ENCODE measurements at places on chromosomes 3 and 15.

DNA sequence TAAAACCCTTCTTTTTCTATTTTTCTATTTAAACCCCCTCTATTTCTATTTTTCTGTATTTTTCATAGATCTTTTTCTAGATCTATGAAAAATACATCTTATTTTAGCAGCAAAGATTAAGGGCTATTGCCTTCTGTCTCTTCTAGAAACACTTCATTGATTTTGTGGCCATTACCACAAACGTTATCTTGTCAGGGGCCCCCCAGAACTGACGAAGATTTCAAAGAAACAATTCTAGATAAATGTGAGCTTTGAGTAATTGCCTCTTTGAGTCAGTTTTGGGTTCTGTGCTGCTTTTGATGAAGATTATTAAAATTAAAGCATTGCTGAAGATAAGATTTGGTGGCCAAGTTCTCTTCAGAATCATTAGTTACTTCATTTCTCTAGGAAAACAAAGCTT lies 279.6 kb upstream of the PEX5L start:
- DNase-seq = no peak

GRCh38 chr3:169836942-169837275 lies 24.2 kb upstream of the LRRC34 start:
- DNase-seq = no peak

DNA sequence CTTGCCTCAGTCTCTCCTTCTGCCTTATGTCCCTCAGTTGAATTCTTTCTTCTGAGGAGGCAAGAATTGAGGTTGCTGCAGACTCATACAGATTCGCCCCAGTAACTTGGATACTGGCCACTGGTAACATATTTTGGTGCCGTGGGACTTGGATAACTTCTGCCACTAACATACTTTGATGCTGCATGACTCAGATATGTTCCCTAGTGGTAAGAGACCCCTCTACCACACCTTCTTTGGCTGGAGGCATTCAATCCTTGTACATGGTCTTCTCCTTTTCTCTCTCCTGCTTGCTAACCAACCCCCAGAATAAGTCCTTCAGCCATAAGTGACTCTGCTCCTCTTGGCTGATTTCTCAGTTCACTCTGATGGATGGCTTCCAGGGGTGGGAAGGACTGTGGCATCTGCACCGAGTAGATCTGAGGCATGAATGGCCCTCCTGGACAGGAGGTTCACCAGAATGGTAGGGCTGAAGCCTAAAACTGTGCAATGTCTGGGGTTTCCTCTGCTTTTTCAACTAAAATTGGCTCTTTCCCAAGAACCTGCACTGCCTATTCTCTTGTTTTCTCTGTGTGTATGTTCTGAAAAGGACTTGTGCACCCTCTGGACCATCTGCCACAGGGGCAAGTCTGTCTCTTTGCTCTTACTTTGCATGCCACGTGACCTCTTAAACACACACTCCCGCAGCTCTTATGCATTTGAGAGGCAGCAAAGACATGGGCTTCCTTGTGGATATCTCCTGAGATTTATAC lies 55.5 kb upstream of the FSTL1 start:
- DNase-seq = no peak

GRCh38 chr3:42732829-42733459 lies 30.3 kb upstream of the HHATL start:
- no peak for DNase-seq

DNA sequence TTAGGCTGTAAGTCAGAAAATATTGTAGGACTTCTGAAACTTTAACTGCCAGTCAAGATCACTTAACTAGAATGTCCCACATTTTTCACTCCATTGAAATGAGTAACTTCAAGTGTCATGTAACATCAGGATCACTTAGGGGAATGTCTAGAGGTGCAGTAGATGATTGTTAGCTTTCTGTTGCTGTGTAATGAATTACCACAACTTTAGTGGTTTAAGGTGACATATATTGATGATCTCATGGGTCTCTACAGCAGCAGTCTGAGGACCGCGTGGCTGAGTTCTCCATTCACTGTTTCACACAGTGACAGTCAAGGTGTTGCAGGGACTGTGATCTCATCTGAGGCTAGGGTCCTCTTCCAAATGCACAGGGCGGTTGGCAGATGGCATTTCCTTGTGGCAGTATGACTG lies 82.7 kb downstream of the SLC25A26 start:
- no peak for DNase-seq

DNA sequence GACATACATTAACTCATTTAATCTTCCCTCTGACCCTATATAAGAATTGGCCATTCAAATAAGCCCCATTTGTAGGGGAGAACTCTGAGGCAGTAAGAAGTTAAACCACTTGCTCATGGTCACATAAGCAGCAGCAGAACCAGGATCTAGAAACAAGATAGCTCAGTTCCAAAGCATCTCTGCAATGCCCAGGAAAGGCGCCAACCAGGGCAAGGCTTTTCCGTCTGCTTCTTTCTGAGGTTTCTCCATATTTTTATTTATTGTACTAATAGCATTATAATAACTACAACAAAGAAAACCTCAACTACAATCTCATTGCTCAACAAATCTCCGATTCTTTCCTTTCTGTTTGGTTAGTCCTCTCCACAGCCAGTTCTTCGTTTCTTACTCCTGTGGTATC lies 4.3 kb upstream of the UBE2E2 start:
- no peak for DNase-seq

DNA sequence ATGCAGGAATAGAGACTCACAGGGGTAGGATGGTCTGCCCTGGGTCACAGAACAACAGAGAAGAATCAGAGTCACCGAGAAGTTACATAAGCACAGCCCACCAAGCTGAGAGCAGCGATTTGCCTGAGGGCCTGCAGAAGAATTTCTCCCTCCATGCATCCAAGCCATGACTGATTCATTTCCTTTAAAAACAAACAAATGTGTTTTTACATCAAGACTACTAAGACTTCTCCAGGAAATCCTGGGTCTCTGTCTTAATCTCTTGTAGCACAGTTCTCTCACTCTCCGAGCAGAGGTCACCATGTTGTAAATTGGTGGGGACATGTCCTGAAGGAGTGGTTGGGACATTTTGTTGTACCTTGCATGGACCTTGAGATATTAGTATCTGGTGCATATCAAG lies 159.8 kb downstream of the THSD4 start:
- DNase-seq = no peak

- no peak for DNase-seq
Measured at GRCh38 chr3:193816656-193817311, 223.8 kb downstream of the OPA1 start.

DNA sequence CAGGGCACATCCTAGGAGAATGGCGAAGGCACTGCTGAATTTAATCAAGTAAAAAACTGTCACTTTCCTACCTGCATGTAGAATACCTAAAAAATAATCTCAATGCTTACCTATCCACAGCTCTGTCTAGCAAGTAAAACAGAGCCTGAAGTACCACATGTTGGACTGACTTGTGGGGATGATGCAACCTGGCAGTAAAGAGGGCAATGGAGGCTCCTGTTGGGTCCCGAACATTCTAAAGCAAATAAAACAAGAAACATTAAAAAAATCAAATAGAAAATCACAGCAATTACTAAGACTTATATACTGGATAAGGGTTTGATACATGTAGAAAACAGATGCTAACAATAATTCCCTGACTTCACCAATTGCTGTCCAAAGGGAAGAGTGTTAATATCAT lies 56.1 kb downstream of the PTPN9 start:
- DNase-seq = no peak

GRCh38 chr3:71843071-71843470 lies 58.1 kb upstream of the PROK2 start:
- DNase-seq = no peak
